ENCODE measurements at places on chromosomes 5 and 9.

DNA sequence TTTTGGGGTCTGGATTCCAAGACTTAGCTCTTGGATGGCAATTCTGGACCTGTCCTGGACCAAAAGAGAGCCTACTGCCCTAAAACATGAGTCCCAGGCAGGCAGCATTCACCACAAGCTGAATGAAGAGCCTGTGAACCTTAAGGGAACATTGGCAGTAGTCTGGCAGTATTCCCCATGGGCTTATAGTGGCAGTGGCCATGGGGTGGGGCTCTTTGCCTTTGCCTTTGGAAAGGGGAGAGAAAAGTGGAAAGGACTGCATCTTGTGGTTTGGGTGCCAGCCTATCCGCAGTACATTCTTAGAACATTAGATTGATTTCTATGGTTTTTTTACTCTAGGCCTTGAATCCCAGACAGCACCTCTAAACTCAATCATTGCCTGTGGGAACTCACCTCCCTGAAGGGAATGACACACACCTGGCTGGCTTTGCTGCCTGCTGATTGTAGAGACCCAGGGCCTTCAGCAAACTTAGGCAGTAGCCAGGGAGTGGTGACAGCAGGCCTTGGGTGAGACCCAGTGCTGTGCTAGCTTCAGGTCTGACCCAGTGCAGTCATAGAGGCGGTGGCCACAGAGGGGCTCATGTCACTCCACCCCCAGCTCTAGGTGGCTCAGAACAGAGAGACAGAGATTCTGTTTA is 216.3 kb downstream of the CETN3 start:
- DNase-seq = no peak

DNA sequence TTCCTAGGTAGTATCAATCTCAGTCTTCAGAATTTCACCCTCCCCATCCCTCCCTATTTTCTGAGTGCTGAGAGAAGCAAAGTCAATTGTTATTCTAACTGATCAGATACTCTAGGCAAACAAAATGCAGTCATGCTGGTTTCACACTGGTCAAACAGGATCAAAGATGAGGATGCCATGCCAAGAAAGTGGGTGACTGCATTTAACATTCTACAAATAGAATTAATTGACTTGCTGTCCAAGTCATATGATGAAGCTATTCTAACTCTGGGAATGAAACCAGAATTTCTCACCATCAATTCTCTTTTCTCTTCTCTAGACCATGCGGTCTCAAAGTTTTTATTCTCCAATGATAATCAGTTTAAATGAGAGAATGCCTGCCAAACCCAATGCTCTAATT is 112.5 kb downstream of the CTNND2 start:
- no peak for DNase-seq

DNA sequence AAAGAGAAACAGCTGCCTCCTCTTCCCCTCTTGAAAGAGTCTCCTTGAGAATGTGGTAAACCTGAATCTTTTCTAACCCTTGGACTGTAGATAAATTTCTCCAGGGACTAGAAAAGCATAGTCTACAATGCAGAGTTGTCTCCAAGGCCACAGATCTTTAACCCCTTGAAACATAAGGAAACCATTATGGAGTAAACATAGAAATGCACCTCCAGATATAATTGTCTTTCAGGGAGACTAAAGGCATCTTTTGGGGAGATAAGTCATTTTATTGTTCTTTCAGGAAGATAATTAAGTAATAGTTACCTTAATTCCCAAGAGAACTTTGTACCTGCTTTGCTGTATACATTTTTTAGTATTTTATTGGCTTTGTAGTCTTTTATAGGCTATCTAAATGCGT is 373.6 kb upstream of the GRIA1 start:
- no peak for DNase-seq

- DNase-seq = no peak
Observed at GRCh38 chr9:131774636-131775035, 34.8 kb upstream of the RAPGEF1 start.

GRCh38 chr9:77763566-77763965 is 115.4 kb upstream of the GNA14 start:
- peak; percentile 38 for DNase-seq

GRCh38 chr9:33331377-33331891 is 41.1 kb downstream of the NFX1 start:
- DNase-seq = no peak

DNA sequence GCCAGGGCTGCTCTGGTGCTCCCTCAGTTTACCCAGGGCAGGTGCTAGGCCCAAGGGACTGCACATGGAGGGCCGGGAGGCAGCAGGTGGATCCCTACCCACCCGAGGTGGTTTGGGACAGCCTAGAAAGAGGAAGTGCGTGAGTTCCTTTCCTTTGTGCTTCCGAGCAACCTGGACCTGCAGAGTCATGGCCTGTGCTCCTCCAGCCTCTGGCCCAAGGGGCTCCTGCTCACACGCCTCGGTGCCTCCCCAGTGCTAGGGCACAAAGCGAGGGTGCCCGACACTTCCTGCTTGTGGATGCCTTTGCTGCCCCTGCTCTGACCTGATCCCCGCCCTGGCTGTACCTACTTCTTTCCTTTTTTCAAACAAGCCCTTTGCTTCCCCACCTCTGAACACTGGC is 79.3 kb downstream of the RXRA start:
- no peak for DNase-seq

- DNase-seq = no peak
Observed at GRCh38 chr5:143470120-143470519, 66.6 kb upstream of the NR3C1 start.

DNA sequence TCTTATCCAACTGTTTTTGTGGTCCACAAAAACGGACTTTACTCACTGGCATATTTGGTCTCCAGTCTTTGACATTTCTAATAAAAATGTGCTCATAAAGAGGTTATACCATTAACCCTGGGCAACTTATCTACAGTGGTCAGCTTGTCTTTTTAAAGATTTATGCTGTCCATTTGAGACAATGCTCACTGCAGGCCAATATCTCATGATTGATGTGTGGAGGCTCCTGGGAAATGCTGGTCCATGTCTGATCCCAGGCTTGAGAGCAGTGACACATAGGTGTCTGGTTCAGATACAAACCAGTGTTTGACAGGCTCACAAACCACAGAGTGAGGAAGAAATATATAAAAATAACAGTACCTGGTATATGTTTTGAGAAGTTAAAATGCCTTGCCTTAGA is 180.7 kb downstream of the TARS1 start:
- DNase-seq = no peak

- DNase-seq = no peak
Observed at GRCh38 chr9:135728436-135729110, 26.6 kb downstream of the KCNT1 start.
